ENCODE measurements at places on chromosomes 3 and 15.

GRCh38 chr3:107870096-107870495 lies 220.7 kb downstream of the CD47 start:
- no peak for DNase-seq

DNA sequence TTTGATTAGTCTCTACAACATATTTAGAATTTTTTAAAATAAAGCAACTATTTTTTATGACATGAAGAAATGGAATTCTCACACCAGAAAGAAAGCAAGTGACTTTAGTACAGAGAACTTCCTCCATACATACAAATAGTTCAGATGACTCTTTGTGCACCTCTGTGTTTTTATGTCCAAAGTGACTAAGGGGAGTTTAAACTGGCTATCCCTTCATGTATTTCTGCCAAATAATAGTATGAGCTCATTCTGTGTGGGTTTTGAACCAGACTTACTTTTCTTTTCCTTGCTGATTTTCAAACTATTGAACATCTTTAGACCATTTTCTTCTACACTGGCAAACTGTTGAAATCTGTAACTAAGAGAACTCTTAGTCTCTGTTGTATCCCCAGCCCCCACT lies 196.3 kb downstream of the EPHA3 start:
- DNase-seq, result no peak

DNA sequence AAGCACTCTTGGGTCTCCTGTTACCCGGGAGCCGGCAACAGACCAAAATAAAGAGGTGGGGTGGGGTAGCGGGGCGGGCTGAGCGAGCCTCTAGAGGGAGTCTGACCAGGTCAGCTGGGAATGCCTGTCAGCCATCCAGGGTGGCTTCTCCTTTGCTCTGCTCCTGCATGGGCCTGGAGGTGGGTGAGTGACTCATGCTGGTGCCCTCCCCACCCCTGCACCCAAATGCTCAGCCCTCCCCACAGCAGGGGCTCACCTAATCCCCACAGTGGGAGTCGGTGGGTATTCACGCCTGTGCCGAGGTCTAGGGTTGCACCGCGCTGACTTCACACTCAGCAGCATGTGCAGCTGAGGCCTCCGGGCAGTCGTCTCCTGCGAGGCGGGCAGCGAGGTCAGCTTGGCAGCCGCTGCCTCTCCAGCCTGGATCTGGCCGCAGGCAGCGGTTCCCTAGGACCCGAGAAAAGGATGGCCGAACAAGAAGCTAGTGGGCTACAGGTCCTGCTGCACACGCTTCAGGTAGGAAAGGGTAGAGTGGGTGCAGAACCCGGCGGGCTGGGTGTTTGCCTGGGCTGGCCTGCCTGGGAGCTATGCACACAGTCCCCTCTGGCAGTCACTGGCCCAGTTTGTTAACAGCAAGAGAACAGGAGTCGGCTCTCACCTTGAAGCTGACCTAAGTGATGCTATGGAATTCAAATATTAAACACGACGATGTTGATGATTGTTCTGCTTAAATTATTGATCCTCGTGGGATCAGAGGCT lies at the start of gene AGBL1:
Gene AGBL1 (plus strand): TSS at position 364 of the 759 bp plus-strand sequence.
- DNase-seq, result no peak

- no peak for DNase-seq
Observed at GRCh38 chr3:50299929-50300680, 900 bp upstream of the HYAL3 start.

- peak; percentile 99 for DNase-seq
Observed at GRCh38 chr3:169940470-169941181, 26.0 kb upstream of the SEC62 start.

DNA sequence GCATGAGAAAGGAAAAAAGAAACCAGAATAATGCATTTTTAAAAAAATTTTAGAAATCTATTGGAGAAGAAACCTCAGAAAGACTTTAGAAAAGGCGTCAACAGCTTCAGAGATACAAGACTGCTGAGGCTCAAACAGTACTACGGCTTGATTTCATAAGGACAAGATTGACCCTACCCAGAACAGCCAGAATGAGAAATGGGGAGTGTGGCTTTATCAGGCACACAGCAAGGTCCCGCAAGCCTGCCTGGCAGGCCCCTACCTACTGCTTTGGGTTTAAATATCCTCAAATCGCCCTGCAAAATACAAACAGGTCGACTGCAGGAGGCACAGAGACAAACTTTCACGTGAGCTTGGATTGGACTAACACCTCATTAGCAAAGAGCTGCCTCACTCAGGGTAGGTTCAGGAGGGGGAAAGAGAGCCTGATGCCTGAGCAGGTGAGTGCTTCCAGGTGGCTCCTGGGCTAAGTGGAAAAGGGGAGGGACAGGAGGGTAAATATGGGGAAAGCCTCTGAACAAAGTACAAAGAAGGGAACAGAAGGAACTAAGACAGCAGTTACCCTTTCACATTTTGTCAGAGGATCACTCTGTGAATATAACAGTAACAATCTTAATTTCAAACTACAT lies 87.5 kb downstream of the RORA start:
- no peak for DNase-seq

DNA sequence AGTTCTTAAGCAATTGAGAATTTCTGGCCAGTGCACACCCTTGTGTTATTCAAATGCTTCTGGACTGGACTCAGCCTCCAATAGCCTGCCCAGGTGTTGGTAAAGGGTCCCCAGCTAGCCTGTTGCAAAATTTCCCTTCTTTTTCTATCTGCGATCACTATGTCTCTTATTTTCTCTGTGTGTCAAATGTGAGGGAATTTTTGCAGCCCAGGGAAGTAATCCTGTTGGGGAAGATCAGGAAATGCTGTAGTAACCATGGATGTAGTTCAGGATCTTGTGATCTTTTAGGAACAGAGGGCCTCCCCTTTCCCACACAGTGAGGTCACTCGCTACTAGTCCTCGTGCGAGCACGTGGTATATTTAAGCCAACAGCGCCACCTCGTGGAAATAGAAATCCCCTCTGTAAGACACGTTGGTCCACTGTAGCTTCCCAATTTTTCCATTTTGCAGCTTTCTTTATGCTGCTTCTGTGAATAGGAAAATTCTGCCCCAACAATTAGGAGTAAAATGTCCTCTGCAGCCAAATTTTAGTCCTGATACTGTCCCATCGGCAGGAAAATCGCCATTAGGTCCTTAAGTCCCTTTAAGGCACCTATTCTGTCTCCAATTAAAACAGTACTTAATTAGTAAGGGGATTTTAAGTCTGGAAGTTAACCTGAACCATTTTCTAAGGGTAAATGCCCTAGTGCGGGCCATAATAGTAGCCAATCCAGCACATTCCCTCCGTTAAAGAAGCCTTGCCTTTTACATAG lies 4.0 kb upstream of the SMCO1 start:
- DNase-seq, result peak; percentile 93

GRCh38 chr3:38989917-38990510 lies 61.7 kb downstream of the SCN11A start:
- no peak for DNase-seq

- no peak for DNase-seq
Observed at GRCh38 chr3:77171026-77171425, 131.1 kb downstream of the ROBO2 start.

DNA sequence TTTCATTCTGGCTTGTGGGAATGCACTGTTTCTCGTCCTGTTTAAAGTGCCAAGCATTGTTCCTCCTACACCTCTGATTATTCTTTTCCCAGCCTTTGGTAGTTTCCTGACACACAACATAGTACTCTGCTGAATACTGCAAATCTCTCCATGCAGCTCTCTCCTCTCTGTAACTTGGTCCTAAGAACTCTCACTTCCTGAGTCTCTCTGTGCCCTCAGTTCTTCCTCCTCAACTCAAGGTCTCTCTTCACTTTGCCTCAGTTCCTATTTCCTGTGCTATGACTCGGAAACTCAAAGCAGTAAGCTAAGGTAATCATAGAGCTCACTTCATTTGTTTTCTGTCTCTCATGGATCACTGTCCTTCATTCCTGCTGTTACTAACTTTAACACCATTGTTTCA lies 113.4 kb downstream of the ZNF280D start:
- no peak for DNase-seq

GRCh38 chr3:28891485-28891884 lies 389.4 kb upstream of the RBMS3 start:
- peak; percentile 18 for DNase-seq

- DNase-seq, result no peak
Observed at GRCh38 chr3:144294659-144295538, 323.3 kb downstream of the DIPK2A start.

DNA sequence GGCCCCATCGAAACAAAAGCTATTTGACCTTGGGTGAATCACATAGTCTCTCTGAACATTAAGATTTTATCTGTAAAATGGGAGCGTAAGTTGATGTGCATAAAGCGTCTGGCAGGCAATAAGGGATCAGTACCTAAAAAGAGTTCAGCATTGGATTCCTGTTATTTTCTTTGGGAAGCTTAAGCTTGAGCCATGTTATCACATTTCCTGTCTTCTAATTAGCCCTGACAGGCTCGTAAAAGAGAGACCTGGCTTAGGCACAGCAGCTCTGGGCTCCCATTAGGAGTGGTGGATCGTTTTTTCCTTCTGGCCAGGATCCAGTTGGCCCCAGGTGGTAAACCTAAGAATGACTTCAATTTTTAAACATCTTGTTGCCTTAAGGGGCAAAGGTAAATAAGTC lies 26.0 kb upstream of the CA12 start:
- no peak for DNase-seq

- no peak for DNase-seq
Observed at GRCh38 chr3:43094381-43094780, 11.5 kb downstream of the POMGNT2 start.

GRCh38 chr3:106004137-106004681 lies 135.4 kb upstream of the CBLB start:
- no peak for DNase-seq

GRCh38 chr3:127647166-127647844 lies 18.3 kb downstream of the PODXL2 start:
- DNase-seq, result no peak

- DNase-seq, result no peak
Observed at GRCh38 chr3:195736866-195737490, 16.2 kb downstream of the MUC20 start.

DNA sequence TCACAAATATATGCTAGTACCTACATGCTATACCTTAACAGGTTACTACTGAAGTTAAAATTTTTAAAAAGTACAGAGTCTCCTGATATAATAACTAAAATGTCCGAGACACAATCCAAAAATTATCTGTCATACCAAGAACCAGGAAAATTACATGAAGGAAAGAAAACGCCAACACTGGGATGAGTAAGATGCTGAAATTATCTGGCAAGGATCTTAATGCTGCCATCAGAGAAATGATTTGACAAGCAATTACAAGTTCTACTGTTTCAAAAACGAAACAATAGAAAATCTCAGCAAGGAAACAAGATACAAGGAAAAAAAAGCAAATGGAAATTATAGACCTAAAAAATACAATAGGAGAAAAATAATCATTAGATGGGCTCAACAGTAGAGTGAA lies 92.5 kb downstream of the UBE3A start:
- DNase-seq, result no peak

- DNase-seq, result no peak
Observed at GRCh38 chr15:27864719-27865118, 234.4 kb downstream of the OCA2 start.

GRCh38 chr3:136903899-136904298 lies 41.9 kb downstream of the NCK1 start:
- DNase-seq, result no peak

GRCh38 chr3:152964911-152965609 lies 130.1 kb downstream of the P2RY1 start:
- DNase-seq, result no peak

DNA sequence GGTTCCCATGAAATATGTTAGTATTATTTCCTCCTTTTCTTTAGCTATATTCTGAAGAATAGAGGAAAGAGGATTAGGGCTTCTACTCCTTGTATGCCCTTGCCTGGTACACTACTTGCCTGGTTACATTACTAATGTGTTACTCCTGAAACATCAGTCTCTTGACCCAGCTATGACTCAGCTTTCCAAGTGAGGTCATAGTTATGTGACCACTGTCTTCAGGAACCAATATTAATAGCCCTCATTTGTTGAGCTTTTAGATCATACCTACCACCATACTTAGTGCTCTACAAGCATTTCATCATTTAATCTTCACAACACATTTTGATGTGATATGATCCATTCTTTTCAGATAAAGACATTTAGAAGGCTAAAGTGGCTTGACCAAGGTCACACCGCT lies 60.3 kb downstream of the CMSS1 start:
- no peak for DNase-seq

- DNase-seq, result no peak
Observed at GRCh38 chr3:115832265-115832664, 209.0 kb downstream of the GAP43 start.

GRCh38 chr15:92161039-92161670 lies 232.5 kb upstream of the ST8SIA2 start:
- DNase-seq, result no peak

GRCh38 chr15:68061602-68062001 lies 7.5 kb downstream of the PIAS1 start:
- no peak for DNase-seq

GRCh38 chr3:162171970-162172369 lies 675.4 kb downstream of the OTOL1 start:
- no peak for DNase-seq

GRCh38 chr15:88810446-88810845 lies 7.2 kb downstream of the ACAN start:
- DNase-seq, result no peak

- DNase-seq, result no peak
Observed at GRCh38 chr15:63052961-63053698, 10.6 kb downstream of the TPM1 start.

GRCh38 chr3:3157484-3157883 lies 22.0 kb downstream of the CRBN start:
- DNase-seq, result no peak

Measured in MM.1S (cell line).